Muscle of back (tissue), 13 donors: ENCODE measurements at places on chromosomes 4 and X. TPM values are rescaled to one million over a fixed set of nuclear protein-coding genes. Genes with fewer than 3 reads are reported as not detected.

GRCh38 chr4:113884655-113885054 lies 94.8 kb downstream of the ARSJ start:
- DNase-seq: no peak

The CCDC149 gene
- polyA plus RNA-seq: 12.7 TPM

GRCh38 chrX:275967-276580 lies 5.1 kb upstream of the PLCXD1 start:
- peak; percentile 63 for DNase-seq

GRCh38 chr4:5962416-5962815 lies 55.8 kb downstream of the C4orf50 start:
- no peak for DNase-seq

DNA sequence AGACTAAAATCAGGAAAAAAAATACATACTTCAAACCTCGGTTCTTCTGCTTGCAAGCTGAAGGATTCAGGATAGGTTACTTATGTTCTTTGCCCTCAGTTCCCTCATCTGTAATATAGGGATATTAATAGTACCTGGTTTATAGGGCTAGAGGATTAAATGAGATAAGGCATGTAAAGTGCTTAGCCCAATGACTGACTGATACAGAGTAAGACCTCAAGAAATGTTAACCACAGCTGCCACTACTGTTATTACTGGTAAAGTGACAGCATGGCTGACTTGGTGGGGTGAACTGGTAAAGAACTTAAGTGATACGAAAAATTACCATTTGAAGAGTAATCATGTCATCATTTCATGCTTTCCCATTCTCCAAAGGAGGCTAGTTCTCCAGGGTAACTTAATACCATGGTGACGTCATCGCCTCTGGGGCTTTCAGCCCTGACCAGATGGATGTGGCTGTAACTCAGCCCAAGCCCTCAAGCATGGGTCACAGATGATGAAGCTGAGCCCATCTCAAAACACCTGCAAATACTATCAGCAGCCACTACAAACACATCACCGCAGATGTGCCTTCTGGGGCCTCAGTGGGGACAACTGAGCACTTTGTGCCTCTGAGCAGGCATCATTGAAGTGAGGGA lies 44.5 kb upstream of the SCML1 start:
- peak; percentile 14 for DNase-seq

The FGF16 gene
- polyA plus RNA-seq: 4.8 TPM

GRCh38 chr4:145181091-145181501 lies 707 bp upstream of the OTUD4 start:
- DNase-seq: no peak

DNA sequence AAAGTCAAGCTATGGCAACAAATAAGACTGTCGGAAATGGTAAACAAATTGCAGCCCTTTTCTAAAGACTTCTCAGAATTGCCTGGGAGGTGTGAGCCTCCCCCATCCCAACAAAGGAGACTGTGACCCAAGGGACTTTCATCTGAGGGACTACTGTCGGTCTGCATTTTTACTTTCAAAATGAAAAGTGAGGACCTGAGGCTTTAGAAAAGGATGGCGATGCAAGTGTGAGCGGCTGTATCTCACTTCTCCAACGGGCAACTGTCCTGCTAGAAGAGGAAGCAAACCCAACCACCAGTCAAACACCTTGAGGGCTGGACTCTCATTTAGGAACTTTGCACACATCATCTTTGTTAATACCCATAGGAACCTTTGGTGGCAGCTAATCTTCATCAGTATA lies 62.6 kb upstream of the CLNK start:
- DNase-seq: no peak

DNA sequence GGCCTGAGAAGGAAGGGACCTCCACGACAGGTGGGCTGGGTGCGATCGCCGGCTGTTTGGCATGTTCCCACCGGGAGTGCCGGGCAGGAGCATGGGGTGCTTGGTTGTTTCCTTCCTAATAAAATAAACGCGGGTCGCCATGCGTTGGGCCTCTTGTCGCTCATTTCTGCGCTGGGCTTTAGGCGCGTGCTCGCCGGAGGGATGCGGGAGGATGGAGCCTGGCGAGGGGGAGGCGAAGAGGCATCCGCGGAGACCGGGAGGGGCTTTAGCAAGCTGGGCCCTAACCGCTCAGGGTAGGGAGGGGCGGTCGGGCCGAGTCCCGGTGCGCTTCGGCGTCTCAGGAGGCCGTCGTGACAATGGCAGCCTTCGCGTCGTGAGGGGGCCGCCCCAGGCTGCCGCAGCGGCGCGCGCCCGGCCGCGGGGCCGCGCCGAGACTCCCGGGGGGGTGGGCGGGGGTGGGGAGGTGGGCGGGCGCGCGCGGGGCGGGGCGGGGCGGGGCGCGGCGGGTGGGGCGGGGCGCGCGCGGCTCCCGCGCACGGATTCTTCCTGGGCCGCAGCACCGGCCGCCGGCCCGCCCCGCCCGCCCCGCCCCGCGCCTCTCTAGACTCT lies 476 bp upstream of the GDI1 start:
- DNase-seq: no peak

DNA sequence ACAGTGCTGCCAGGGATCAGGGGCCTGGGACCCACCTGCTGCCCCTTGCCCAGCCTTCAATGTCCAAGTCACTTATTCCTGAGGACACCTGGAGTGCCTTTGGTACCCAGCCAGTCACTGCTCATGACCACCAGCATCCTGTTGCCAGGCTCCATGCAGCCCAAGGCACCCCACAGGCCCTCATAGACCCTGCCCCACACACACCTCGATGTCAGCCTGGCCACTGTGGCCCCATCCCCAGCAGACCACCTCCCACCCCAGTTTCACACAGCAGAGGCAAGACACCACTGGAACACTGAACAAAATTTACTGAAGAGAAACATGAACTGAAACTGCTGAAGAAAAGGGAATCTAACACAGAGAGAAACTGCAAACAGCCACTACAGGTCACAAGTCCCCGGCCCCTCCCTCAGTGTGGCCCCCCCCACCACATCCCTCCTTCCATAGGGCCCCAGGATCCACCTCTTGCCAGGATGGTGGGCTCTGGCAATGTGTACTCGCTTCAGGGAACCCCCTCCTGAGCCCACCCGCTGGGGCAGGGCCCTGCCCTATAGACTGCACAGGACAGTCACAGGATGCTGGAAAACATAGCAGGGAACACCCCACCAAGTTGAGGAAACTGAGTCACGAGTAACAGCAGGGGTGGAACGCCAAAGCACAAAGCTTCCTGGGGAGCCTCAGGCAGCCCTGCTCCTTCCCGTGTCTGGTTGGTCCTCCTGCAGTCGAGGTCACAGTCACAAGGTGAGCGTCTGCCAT lies 5.2 kb downstream of the PNMA5 start:
- peak; percentile 12 for DNase-seq

The PHF8 gene
- 13.2 TPM for polyA plus RNA-seq

The RAB40AL gene
- polyA plus RNA-seq: not detected

DNA sequence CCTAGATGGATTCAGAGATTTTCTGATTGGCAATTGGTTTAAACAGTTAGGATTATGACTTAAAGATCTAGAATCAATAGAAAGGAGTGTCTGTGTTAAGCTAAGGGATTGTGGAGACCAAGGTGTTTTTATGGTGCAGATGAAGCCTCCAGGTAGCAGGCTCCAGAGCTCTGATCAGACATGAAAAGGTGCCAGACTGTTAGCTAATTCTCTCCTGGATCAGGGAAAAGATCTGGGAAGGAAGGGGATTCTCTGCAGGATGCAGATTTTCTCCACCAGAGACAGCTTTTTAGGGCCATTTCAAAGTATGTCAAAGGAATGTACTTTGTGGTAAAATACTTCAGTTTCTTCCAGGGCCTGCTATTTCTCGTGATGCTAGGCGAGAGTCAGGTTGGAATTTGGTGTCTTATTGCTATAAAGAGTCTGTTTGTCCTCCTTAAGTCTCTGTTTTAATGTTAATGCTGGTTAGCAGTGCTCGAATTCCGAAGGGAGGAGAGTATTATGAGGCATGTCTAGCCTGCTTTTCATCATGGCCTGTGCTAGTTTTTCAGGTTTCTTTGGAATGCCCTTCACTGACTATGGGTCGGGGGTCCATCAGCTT lies 12.0 kb upstream of the GPR78 start:
- DNase-seq: no peak

The HGFAC gene
- 1.1 TPM for polyA plus RNA-seq

The UCP1 gene
- polyA plus RNA-seq: not detected

DNA sequence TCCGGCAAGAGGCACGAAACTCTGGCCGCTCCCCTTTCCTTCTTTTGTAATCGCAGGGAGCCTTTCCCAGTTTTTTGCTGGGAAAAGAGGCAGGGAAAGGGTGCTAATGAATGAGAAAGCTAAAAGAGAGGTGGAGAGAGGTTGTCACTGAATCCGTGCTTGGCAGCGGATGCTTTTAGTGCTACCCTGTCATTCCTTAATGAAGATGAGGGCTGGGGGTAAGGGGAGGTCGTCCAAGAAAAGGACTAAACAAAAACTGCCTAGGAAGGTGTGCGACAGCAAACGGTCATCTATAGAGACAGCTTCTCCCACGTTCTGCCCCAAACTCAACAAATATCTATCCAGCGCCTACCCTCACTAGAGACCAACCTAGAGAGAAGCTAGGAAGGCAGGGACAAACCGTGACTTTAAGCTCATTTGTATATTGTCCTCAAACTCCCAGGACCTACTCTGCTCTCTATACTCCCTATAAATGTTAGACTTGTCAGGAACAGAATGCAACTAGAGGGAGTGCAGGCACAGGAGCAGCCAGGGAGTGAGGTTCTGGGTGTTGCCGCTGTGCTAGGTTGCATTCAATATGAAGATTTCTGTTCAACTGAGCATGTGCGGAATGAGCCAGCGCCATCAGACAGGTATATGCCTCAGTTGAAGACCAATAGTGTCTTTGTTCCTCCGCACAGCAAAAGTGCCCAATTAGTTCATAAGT lies 777 bp upstream of the CASK start:
- no peak for DNase-seq

The LONRF3 gene
- 2.2 TPM for polyA plus RNA-seq

The TMEM35A gene
- polyA plus RNA-seq: 2.9 TPM

DNA sequence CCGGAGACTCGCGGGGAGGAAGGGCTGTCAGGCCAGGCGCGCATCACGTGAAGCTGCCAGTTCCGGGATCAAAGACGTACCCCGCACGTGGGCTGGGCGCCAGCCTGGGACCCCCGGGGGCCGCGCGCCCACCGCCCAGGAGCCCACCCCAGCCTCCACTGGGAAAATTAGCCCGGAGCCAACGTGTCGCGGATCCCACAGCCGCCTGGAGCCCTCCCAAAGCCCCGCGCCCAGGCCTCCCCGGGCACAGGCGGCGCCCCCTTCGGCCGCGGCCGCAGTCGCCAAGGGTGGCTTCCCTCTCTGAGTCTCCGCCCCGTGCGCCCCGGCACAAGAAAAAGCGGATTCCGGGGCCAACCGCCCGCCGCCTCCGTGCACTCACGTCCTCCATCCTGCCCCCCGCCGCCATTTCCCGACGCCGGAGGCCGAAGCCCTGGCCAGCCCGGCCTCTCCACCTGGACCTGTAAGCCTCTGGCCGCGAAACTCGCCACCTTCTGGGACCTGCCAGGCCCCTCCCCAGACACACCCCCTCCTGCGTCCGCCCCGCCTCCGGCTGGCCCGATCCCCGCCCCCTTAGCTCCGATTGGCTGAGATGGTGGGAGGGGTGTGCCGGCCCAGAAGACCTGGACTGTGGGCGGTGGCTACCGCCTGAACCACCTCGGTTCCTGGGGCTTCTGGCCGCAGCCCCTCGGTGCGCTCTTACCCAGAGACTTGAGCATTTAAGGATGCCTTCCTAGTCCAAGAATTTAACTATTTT lies at the start of gene TMEM192:
TSS of gene TMEM192 (minus strand) at position 493 of the 754 bp plus-strand sequence. CDS start at position 406, 87 bp downstream.
- DNase-seq: peak; percentile 97

The GAK gene
- polyA plus RNA-seq: 28.1 TPM

- no peak for DNase-seq
These were observed 162.8 kb downstream of the THOC2 start for GRCh38 chrX:123570011-123570590.

The LRIT3 gene
- polyA plus RNA-seq: 0.62 TPM

GRCh38 chrX:45266456-45266855 lies 65.8 kb upstream of the DIPK2B start:
- DNase-seq: no peak
